ENCODE measurements at places on chromosomes 2 and 18. TPM values are rescaled to one million over a fixed set of nuclear protein-coding genes. Genes with fewer than 3 reads are reported as not detected.
A peak's percentile ranks its signal among the peaks of the same experiment; 100 is the strongest.

- DNase-seq = peak; percentile 37
Observed at GRCh38 chr2:29014811-29015421, 33.8 kb downstream of the TOGARAM2 start.

The KDSR gene
- 30.2 TPM for polyA plus RNA-seq

GRCh38 chr2:105215586-105216192 is 25.9 kb upstream of the GPR45 start:
- no peak for DNase-seq

DNA sequence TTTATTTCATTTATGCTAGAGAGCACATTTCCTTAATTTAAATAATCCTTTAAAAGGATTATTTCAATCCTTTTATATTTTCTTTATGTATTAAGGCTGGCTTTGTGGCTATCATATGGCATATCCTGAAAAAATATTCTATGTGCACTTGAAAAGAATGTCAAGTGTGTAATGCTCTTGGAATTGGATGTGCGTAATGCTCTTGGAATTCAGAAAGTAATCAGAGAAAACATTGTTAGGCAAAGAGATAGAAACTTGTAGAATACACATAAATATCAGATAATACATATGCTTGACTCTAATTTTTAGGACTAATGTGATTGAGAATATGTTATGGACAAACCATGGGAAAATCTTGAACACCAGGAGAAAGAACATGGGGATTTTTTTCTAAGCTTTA is 197.5 kb upstream of the COL3A1 start:
- no peak for DNase-seq

DNA sequence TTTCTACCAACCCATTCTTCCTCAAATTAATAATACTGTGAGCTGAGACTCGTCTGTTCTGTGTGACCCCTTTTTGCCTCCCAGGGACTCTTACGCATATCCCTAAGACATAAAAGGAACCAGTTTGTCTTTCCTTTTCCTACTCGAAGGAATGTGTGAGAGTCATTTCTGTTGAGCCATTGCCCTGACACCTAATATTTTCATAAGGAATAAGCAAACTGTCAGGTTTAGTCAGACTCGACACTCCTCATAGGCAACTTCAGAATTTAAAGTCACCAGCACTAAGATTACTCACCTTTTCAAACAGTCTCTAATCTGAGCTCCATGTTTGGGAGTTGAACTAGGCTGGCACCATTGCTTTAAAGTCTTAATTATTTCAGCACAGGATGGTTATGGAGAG is 305.5 kb downstream of the IKZF2 start:
- no peak for DNase-seq

The REG3A gene
- not detected for polyA plus RNA-seq

- no peak for DNase-seq
Observed at GRCh38 chr2:183164650-183165015, 40.4 kb downstream of the NUP35 start.

DNA sequence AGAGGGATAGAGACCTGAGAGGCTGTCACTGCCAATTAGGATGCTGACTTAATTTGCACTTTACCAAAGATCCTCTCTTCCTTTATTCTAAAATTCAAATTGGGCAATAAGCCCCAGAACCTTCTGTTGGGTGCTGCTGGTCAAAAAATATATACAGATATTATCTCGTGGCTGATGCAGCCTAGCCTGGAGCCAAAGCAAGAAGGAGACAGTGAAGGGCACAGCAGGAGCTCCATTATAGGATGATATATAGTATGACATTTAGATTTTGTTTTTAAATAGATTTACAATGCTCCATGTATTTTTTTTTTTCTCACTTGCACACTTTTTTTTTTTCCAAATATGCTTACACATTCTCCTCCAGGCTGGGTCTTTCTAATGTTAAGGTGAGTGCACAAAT is 579.3 kb downstream of the PIK3C3 start:
- no peak for DNase-seq

GRCh38 chr18:78021196-78021595 is 771.5 kb downstream of the GALR1 start:
- DNase-seq = no peak

The KLF11 gene
- polyA plus RNA-seq = 72.2 TPM

The SCG2 gene
- 1.2 TPM for polyA plus RNA-seq

The SLC8A1 gene
- 3.6 TPM for polyA plus RNA-seq

The POTEC gene
- 10.8 TPM for polyA plus RNA-seq

- no peak for DNase-seq
Observed at GRCh38 chr2:3039188-3040065, 338.2 kb downstream of the EIPR1 start.

DNA sequence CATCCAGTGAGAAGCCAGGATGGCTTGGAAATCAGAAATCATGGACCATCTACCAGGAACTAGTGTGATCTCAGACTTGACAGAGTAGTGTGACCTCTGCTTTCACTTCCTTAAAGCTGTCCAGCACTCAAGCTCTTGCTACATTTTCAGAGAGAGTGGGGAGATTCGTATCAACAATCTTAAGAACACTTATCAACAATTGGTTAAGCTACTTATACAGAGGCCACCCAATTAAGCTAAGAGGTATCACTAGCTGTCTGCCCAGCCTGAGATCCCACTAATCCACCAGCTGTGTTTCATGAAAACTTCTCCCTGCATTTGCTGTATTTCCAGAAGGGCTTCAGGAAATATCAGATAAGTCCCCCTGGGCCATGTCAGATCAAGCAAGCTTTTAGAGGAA is 4.2 kb downstream of the RPRM start:
- no peak for DNase-seq

The AQP12A gene
- polyA plus RNA-seq = not detected

The HOXD13 gene
- polyA plus RNA-seq = 0.36 TPM

DNA sequence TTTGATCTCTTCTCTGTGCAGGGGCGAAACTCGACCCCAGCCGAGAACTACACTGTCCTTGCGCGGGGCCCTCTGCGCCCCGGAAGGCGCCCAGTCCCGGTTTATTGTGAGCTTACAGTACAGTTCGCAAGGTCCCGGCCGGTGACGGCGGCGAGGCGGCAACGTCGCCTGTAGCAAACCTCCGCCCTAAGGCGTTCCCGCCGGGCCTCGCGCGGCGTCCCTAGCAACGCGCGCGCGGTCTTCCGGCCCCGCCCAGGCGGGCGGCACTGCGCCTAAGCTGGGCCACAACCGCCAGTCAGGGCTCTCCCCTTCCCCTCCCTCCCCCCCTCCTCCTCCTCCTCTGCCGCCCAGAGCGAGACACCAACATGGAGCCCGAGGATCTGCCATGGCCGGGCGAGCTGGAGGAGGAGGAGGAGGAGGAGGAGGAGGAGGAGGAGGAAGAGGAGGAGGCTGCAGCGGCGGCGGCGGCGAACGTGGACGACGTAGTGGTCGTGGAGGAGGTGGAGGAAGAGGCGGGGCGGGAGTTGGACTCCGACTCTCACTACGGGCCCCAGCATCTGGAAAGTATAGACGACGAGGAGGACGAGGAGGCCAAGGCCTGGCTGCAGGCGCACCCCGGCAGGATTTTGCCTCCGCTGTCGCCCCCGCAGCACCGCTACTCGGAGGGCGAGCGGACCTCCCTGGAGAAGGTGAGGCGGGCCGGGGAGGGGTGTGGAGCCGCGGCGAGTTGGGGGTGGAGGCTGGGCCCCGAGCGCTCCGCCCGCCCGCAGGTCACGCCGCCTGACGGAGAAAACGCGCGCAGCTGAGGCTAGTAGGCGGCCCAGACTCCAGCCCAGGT is at the start of gene ALMS1:
Gene ALMS1, plus strand, starts transcription at position 333 of the 838 bp plus-strand sequence. Its CDS starts 33 bp downstream, at position 366.
- peak; percentile 91 for DNase-seq
